ENCODE measurements at places on chromosomes 7 and 10.
A peak's percentile ranks its signal among the peaks of the same experiment; 100 is the strongest.

GRCh38 chr10:112752288-112752687, 197.8 kb upstream of the TCF7L2 start:
- DNase-seq, result no peak

DNA sequence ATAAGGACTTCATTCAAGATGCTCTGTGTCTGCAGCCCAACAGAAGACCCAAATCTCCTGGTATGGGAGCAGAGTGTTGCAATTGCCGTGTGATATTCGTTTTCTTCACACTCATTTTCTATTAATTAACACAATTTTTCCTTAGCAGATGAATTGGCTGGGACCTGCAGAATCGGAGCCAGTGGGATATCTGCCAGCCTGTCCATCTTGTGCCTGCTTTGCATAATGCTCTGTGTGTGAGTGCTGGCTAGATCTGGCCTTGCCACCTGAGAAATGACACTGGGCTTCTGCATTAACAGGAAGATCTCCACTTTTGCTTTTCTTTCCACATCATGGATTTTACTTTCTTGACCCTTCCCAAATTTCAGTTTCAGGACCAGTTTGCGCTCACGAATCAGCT, 70.4 kb upstream of the GPR158 start:
- no peak for DNase-seq

DNA sequence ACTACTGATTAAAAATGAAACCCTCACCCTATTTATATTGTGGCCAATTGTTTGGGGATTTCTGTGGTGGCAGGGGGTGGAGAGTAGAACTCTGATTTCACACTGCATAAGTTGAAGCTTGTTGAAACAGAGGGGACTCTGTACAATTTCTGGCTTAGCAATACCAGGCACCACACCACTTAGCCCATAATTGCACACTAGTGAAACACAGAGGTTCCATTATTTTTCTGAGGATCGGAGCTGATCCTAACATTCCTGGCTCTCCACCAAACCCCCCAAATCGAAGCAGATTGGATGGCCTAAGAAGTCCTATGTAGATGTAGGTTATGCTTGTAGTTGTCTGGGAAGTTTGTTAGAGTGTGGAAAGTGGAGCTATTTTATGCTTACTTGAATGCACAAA, 47.0 kb downstream of the PTN start:
- DNase-seq, result no peak

DNA sequence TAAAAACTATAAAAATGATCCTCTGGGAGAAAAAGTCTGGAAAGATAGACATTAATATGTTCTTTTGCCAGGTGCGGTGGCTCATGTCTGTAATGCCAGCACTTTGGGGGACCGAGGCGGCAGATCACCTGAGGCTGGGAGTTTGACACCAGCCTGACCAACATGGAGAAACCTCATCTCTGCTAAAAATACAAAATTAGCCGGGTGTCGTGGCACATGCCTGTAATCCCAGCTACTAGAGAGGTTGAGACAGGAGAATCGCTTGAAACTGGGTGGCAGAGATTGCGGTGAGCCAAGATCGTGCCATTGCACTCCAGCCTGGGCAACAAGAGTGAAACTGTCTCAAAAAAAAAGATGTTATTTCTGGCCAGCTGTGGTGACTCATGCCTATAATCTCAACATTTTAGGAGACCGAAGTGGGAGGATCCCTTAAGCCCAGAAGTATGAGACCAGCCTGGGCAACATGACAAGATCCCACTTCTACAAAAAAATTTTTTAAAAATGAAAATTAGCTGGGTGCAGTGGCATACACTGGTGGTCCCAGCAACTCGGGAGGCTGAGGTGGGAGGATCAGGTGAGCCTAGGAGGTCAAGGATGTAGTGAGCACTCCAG, 101.9 kb upstream of the LRRN3 start:
- no peak for DNase-seq

DNA sequence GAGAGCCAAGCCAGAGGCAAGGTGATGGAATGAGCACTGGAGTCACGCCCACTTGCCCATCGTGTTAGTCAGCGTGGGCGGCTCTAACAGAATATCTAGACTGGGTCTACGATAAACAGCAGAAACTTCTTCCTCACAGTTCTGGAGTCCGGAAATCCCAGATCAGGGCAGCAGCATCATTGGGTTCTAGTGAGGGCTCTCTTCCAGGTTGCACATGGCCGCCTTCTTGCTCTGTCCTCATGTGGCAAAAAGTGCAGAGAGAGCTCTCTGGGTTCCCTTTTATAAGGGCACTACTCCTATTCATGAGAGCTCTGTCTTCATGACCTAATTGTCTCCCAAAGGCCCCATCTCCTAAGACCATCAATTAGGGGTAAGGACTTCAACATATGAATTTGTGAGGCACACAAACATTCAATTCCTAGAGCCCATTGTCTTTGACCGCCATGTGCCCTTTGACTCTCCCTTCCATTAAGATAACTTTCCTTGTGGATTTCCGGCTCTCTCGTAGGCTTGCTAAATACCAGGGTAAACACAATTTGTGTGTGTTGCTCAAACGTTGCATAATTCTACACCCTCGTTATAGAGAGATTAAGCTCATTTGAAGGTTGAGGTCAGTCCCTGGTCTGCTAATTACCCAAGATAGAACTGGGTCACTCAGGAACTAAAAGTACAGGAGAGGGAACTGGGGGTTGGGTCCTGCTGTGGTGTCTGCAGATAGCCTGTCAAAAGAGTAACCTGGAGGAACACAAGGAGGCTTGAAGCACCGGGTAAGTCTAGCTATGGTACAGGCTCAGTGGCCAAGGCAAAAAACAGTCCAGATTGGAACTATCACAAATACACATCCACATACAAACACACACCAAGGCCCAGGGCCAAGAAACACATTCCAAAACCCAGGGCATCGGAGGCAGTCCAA, 28.7 kb upstream of the USP6NL start:
- no peak for DNase-seq

- DNase-seq, result no peak
Measured at GRCh38 chr7:144529269-144529926, 125.9 kb upstream of the NOBOX start.

- DNase-seq, result no peak
Measured at GRCh38 chr7:97697396-97697795, 34.5 kb upstream of the TAC1 start.

DNA sequence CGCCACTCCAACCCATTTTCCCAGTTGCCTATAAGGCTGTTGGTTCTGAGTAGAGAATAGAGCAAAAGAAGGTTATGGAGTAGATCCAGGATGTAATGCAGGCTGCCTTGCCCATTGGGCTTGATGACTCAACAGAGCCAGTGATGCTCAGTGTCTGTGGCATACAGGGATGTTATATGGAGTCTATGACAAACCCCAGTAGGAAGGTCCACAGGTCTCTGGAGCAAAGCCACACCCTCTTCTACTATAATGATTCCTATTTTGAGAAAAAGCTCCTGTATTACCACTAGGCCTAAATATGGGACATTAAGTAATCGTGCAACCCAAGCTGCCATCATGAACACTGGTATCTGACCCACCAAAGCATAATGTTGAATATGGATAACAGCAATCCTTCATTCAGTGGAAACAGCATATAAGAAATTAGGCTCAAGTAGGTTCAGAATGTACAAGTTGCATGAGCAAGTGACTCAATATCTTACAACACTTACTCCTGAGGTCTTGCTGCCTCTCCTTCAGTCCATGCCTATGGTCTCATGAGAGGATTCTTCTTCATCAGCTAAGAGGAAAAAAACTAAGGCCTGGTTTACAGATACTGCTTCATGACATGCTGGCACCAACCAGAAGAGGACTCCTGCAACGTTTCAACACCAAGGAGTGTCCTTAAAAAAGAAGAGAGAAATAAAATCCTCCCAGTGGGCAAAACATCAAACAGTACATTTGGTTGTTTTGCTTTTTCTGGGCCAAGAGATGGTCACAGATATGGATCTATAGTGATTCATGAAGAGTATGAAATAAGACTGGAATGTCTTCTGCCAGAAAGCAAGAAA, 14.8 kb upstream of the FHIP2A start:
- no peak for DNase-seq

DNA sequence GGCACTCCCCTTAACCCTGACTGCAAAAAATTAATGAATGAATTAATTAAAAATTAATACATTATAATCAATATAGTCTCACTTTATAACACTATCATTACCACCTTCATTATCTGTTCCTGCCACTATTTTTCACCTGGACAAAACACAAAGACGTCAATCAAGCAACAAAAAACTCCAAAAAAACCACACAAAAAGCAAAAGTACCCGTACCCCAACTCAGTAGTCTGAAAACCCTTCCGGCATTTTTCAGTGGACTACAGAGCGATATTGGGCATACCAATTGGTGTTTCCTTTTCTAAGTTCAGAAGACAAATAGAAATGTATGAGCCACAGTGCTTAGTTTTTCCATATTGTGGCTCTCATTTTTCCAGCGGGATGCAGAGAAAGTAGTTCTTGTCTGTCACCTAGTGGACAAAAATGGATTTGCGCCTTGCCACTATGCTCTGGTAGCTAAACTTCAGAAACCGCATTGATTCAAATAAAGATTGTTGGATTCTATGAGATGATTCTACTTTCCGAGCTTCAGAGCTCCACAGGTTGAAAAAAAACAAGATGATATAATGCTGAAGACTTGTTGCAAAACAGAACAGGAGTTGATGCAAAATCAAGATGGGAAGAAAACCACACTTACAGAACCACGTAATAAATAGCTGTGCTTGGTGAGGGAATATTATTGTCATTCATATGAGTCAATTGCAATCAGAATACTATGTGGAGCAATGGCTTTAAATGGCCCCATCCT, 50.6 kb upstream of the ITGB1 start:
- DNase-seq, result no peak

DNA sequence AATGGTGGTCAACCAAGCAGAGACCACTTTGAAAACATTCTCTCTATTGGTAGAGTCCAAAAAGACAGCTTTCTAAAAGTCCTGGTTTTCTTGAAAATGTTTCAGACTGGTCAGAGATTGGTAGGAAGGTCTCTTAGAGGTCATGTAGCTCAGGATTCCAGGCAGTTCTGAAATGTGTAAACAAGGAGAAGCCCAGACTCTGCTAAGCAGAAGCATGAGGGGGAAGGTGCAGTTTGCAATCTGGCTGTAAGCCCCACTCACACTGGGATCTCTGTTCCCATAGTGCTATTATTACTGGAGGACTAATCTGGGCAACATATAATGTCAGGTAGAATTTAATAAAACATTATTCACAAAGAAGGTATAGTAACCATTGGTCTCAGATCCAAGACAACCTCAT, 101.1 kb downstream of the MAGI2 start:
- no peak for DNase-seq

GRCh38 chr10:9166770-9167169, 1112.3 kb downstream of the GATA3 start:
- no peak for DNase-seq

GRCh38 chr10:50618624-50619023, 5.1 kb downstream of the SGMS1 start:
- DNase-seq, result no peak

- no peak for DNase-seq
Measured at GRCh38 chr10:113020475-113020753, 70.4 kb downstream of the TCF7L2 start.

- no peak for DNase-seq
Measured at GRCh38 chr10:116753759-116754158, 11.4 kb upstream of the HSPA12A start.

DNA sequence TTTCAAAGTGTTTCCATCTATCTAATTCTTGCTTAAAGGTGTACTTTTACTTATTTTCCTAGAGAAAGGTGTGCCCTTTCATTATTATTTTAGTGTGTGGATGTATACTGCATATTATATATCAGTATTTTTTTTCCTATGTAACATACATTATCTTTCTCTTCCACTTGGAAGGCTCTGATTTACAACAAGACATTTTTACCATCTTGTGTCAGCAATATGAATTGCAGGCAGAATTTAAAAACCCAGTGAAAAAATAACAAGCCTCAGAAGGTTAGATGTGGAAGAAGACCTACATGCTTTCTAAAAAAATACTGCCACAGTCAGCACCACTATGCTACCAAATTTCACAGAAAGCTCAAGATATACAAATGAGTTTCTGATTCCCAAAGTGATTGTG, 327.7 kb upstream of the STEAP1 start:
- no peak for DNase-seq

GRCh38 chr7:17989546-17989945, 38.1 kb downstream of the PRPS1L1 start:
- no peak for DNase-seq

- no peak for DNase-seq
Measured at GRCh38 chr10:119166564-119166963, 1.1 kb upstream of the SFXN4 start.

- peak; percentile 12 for DNase-seq
Measured at GRCh38 chr7:157250605-157251228, 86.1 kb upstream of the DNAJB6 start.

DNA sequence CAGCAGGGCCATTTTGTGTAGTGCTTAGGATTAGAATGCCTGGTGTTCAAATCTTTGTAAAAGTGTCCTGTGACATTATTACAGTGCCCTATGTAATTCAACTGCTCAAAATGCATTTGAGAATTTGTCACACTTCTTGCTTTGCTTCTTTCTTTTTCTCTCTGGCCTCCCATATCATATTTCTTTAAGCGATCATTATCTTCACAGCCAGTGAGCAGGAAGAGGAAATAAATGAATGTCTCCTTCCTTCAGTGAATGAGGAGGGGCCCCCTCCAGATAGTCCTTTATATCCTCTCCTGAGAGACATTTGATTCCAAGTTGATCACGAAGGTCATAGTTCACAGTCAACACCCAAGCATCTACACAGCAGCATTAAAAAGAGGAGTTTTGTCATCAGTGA, 425.1 kb upstream of the NPVF start:
- DNase-seq, result no peak

GRCh38 chr7:68216051-68216450, 1219.4 kb downstream of the TYW1 start:
- no peak for DNase-seq

GRCh38 chr7:84701524-84702306, 485.1 kb downstream of the SEMA3D start:
- DNase-seq, result no peak

- DNase-seq, result no peak
Measured at GRCh38 chr7:21472029-21472428, 44.1 kb downstream of the SP4 start.

DNA sequence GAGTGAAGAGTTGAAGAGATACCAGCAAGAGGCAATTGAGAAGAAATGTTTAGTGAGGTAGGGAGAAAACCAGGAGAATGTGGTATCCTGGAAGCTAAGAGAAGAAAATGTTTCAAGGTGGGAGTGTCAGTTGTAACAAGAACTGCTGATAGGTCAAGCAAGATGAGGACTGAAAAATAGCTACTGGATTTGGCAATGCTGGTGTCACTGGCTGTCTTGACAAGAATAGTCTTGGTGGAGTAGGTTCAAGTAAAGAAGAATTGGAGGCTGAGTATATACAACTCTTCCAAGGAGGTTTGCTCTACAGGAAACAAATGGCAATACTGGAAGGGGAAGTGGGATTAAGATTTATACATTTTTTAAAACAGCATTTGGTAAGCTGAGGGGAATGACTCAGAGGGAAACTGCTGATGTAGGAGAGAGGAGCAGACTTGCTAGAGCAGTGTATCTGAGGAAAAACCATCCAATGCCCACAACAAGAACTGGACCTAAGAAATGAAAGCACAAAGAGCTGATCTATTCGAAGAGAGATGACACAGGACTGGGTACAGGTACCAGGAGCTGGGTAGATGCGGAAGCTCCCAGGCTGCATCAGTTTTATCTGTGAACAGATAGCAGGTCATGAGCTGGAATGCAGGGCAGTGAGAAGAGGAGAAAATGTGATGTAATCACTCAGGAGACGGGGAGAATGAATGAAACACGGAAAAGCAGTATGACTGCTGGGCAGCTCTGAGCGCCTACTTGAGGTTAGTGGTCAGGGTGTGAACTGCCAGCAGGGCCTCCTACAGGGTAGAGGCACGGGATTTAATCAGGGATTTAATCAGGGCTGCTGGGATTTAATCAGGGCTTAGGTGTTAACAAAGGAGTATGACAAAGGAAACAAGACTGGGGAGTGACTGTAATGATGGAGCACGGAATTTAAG, 34.5 kb downstream of the FAM25A start:
- no peak for DNase-seq
